ENCODE measurements at places on chromosomes 1 and 21.

- DNase-seq = no peak
Measured at GRCh38 chr1:173300061-173301044, 93.2 kb upstream of the TNFSF4 start.

GRCh38 chr1:228008391-228009115 lies 1.8 kb downstream of the WNT3A start:
- DNase-seq = no peak

DNA sequence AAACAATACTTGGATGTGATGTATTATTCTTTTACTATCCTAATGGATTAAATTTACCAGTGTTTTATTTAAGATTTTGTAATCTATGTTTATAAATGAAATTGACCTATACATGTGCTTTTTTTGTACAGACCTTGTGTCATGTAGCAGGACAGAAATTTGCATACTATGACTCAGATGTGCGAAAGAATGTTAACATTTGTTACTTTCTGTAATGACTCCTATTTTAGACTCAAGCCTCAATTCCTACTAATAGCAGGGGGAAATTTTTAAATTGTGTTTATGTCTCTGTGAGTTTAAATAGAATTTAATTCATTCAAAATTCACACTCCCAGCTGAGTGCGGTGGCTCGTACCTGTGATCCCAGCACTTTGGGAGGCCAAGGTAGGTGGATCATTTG lies 21.8 kb upstream of the RIMKLA start:
- no peak for DNase-seq

GRCh38 chr1:109241841-109242345 lies 7.4 kb upstream of the CELSR2 start:
- DNase-seq = no peak

DNA sequence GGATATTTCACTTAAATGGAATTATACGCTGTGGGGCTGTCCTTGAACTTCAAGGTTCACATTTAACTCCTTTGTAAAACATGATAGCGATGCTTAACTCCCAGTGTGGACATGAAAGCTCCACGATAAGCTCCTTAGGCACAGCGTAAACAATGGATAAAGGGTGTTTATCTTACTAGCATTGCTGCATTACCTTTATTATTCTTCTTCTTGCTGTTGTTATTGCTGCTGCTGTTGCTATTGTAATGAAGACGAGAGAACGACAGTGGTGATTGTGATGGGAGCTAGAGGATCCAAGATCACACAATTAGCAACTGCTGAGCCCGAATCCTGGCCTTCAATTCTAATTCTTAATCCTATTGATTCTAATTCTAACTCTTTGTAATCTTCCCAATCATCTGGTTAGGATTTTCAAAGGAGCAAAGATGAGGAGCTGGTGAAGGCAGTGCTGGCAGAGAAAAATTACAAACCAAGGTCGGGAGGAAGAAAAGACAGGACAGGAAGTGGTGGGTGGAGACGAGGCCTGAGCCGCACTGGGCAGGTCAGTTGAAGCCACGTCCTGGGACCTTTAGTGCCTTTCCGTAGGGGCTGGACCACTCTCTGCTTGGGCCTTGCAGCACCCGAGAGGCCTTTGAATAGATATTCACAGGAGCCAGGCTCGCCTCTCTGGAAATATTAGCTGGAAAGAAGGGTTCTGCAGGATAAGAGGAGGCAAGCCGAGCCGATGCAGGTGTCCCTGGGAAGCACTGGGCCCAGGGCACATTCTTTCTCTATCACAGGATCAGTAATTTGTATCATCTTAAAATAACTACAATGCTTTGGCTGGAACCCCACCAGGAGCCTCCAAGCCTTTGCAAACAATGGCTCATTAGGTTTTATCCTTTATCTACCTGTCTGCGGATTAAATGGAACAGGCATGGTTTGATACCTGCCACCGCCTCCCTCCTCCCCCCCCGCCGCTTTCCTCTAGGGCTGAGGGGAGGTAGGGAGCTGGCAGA lies 571.6 kb downstream of the AJAP1 start:
- DNase-seq = no peak

GRCh38 chr1:58968360-58968952 lies 184.6 kb upstream of the JUN start:
- DNase-seq = no peak

DNA sequence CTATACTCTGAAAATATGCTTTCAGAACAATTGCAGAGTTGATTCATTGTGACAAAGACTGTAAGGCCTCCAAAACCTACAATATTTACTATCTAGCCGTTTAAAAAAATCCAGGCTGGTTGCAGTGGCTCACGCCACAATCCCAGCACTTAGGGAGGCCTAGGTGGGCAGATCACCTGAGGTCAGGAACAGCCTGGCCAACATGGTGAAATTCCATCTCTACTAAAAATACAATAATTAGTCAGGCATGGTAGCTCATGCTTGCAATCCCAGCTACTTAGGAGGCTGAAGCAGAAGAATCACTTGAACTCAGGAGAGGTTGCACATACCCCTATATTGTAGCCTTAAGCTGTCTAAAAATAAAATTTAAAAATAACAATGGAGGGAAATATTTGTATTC lies 5.3 kb upstream of the TFF2 start:
- DNase-seq = no peak

GRCh38 chr1:214683621-214684020 lies 80.6 kb downstream of the CENPF start:
- no peak for DNase-seq

DNA sequence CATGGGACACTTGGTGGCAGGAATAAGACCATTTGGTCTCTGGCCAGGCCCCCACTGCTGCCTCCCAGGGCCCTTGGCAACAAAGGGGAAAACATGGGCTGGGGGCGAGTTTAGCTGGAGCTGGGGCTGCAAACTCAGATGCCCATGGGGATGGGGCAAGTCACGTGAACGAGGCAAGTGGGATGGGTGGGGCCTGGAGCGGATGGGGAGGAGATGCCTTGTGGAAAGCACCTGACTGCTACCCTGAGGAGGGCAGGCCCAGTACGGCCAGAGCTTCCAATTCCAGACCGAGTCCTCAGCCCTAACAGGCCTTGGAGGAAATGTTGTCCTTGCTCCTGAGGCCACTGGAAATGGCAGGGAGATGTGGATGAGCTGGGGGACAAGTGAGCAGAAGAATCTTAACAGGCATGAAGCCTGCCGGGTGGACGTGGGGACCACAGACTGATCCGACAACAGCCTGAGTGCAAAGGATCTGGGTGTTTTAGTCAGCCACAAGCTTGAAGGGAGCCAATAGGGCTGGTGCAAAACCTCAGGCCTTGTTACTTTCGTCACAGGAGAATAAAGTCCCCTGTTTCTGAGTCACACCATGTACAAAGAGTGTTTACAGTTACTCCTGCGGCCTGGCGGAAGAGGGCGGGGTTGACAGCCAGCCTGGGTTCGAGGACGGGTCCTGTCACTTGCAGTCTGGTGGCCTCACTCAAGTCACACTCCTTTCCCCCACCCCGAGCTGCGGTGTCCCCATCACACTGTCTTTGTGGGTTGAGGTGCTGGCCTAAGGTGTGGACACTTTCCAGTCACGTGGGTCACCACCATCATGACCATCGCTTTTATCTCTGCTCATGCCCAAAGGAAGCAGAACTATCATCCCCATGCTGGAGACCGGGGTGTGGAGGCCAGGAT lies 19.1 kb downstream of the RUNX3 start:
- DNase-seq = no peak

GRCh38 chr1:89953929-89954328 lies 41.0 kb upstream of the ZNF326 start:
- no peak for DNase-seq

DNA sequence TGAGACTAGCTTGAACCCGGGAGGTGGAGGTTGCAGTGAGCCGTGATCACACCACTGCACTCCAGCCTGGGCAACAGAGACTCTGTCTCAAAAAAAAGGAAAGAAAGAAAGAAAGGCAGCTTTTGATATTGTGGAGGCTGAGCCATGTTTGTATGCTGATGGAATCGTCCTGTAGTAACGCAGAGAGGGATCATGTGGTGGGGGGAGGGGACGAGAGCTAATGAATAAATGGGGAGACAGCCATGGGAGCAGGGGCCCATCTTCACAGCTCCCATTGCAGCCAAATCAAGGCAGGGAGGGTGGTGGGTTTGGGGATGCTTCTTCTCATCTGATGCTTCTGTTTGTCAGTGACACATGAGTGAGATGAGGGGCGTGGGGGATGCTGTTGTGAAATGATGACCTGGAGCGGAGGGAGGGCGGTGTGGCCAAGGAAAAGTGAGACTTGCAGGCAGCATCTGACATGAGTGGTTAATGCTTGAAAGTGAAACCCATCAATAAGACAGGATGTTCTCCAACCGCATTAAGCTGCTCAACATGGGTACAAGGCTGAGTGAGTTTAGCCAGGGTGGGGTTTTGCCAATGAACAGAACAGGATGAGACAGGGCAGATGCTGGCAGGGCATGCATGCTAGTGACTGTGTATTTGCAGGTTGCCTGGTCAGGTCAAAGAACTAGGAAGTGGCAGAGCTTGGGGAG lies 16.7 kb downstream of the SPATA21 start:
- no peak for DNase-seq

- DNase-seq = no peak
Measured at GRCh38 chr1:99347041-99347684, 82.9 kb downstream of the PLPPR4 start.

DNA sequence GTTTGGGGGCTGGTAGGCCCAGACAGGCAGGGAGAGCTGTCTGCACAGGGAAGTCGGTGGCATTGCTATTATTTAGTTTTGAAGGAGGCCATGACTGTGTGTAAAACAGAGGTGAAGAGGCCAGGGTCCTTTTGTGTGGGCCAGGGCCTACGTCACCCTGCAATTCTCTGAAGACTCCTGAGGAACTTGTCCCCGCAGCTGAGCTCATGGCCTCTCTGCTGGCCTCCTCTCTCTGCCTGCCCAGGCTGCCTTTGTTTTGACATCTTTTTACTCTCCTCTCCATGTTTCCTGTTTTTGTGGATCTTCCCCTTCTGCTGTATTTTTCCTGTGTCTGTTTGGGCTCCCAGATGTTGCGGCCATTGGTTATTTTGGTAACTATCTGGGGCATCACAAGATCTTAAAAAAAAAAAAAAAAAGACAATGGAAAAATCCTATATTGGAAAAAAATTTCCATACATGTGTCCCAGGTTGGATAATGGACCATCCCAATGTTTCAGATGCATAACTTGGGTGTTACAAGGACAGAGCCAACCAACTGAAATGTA lies 280.7 kb downstream of the RPS6KC1 start:
- DNase-seq = no peak

GRCh38 chr1:178529364-178530036 lies 16.6 kb downstream of the TEX35 start:
- DNase-seq = no peak

- no peak for DNase-seq
Measured at GRCh38 chr1:35443768-35444518, 113.3 kb downstream of the KIAA0319L start.

- DNase-seq = no peak
Measured at GRCh38 chr1:44086692-44087474, 31.7 kb upstream of the KLF17 start.

DNA sequence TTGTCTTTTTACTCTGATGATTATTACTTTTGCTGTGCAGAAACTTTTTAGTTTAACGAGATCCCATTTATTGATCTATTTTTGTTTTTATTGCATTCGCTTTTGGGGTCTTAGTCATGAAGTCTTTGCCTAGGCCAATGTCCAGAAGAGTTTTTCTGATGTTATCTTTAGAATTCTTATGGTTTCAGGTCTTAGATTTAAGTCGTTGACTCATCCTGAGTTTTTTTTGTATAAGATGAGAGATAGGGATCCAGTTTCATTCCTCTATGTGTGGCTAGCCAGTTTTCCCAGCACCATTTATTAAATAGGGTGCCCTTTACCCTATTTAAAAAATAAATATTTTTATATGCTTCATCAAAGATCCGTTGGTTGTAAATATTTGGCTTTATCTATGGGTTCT lies 13.2 kb downstream of the MAN1C1 start:
- no peak for DNase-seq

DNA sequence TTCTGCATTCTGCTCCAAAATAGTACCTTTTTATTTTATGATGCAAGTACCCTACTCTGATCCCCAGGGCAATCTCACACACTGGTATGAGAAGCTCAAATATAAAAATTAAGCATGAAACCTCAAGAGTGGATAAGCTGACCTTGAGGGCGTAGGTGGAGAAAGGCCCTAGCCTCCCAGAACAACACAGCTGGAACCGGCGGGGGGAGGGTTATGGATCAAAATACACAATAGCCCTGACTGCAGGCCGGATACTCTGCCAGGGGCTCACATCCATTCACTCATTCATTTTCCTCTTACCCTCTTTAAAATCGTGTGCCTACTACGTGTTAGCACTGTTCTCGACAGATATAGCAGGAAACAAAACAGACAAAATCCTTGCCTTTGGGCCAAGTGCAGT lies 32.8 kb upstream of the ECE1 start:
- DNase-seq = no peak

DNA sequence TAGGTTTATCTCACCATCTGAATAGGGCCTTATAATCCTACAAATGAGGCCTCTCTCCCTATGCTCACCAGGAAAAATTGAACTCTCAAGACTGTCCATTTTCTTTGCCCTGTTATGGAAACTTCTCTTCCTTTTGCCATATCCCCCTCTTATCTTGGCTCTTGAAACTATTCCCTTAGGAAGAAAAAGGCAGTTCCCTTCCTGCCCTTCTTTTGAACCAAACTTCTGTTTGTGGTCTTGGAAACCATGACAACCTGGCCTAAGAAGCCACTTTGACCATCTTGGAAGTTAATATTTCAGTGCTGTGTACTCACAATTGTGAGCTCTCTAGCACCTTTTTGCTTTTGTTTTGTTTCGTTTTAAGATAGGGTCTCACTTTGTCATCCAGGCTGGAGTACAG lies 40.0 kb downstream of the ATP2B4 start:
- DNase-seq = no peak

GRCh38 chr1:26690157-26690556 lies 5.7 kb upstream of the ARID1A start:
- no peak for DNase-seq

- no peak for DNase-seq
Measured at GRCh38 chr1:209926045-209926444, 12.0 kb upstream of the SYT14 start.

GRCh38 chr1:29683472-29683871 lies 447.1 kb downstream of the PTPRU start:
- no peak for DNase-seq

Measured in activated naive CD4-positive, alpha-beta T cell (primary cell).